ENCODE measurements at places on chromosomes 3 and 15.

- no peak for DNase-seq
Observed at GRCh38 chr15:92663250-92663951, 7.8 kb upstream of the FAM174B start.

DNA sequence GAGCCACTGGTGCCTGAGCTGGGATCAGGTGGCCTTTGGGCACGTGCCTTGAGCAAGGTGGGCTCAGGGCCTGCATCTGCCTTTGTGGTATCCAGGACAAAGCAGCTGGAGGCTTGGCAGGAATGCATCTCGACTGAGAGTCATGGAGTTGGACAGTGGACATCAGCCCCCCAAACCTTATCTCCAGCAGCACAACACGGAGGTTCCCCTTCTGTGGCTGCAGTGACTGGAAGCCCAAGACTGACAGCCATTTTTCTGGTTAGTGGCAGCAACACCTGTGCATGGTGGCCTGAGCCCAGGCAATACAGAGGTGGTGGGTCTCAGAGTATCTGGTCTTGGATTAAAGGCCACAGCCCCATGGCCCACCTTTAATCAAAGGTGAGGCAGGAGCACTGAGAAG, 27.8 kb upstream of the TSEN2 start:
- no peak for DNase-seq

DNA sequence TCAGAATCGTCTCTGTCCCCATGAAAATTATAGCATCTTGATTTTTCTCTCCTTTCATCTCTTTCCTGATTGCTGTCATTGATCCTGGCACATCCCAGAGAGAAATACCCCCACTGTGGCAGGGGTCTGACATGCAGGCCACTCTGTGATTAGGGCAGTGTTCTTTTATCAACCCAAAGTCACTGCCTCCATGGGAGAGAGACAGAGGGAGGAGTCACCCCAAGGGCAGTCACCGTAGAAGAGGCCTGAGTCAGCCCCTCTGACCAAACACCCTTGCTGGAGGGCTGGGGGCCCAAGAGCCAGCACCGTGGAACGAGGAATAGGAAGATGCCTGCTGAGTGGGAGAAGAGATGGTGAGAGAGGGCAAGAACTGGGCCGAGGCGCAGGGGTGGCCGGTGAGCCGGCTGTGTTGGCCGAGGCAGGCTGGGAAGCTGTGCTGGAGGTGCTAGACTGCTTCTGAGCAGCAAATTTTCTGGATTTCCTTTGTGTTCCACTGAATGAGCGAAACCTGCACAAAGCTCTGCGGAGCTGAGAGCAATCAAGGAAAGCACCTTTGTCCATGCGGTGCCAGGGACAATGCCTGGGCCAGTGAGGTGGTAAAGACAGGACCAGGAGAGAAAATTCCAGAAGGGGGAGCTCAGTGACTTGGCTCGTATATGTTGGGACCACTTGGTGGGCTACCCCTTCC, 103.8 kb downstream of the ADCY5 start:
- DNase-seq = peak; percentile 49

GRCh38 chr15:62894322-62895085, 148.0 kb upstream of the TPM1 start:
- peak; percentile 74 for DNase-seq

DNA sequence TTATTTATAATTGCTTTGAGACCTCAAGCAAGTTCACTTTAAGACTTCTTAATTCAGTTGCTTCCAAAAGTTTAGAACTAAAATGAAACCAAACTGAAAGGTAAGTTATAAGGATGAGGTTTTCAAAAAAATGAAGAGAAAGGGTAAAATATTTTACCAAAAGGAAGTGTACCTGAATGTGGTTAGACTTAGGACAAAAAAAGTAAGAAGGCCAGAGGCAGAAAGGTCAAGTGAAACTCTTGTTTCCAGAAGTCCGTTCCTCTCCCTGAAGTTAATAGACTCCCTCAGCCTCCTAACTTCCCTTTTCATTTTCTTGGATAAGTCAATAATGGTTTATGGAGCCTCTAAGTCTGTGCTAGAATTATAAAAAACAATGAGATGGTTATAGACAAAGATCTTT, 16.6 kb downstream of the BTLA start:
- DNase-seq = no peak

GRCh38 chr3:17013571-17013970, 128.8 kb downstream of the PLCL2 start:
- no peak for DNase-seq

DNA sequence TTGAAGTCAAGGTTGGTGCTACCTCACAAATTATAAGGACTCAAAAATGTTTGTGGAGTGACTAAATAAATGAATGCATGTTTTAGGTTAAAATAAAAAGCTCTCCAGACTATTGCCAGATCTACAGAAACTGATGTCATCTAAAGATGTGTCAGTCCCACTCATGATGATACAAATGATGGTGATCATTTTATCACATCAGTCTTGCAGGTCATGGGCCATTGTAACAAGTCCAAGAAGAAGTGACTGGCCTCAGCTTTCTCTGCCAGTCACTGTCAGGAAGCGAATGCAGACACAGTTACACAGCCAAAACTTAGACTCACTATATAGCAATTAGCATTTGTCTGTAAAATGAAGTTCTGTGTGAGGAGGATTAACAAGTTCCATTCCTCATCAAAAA, 18.5 kb downstream of the ATP8B4 start:
- no peak for DNase-seq

DNA sequence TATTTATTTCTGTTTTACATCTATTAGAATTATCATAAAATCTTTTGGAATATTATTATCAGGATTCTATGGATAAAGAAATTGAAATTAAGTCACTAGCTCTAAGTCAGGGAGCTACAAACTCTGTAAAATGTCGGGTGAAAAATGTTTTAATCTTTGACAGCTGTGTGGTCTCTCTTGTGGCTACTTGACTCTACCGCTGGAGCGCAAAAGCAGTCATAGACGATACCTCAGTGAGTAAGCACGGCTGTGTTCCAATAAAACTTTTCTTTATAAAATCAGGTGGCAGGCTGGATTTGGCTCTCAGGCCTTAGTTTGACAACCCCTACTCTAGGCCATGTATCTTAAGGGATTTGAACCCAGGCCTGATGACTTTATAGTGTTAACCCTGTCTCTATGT, 88.5 kb upstream of the PFN2 start:
- DNase-seq = peak; percentile 63

GRCh38 chr3:172546628-172547214, 23.5 kb upstream of the TNFSF10 start:
- DNase-seq = no peak
